ENCODE measurements at places on chromosomes 1 and 21.

DNA sequence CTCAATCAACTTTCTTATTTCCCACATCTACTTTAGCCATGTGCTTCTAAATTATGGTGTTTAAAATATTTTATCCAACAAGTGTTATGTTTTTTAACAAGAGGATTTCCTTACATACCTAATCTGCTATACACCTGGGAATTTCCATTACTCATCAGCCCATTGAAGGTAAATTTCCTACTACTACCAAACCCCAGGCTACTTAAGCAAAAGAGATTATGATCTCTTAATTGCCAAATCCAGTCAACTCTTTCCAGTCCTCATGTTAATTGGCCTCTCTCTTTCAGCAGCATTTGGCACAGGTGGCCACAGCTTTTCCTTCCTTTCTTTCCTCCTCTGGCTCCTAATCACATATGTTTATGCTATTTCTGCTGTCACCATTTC, 5.1 kb upstream of the C1orf162 start:
- no peak for DNase-seq

GRCh38 chr1:160576884-160577283, 2.4 kb downstream of the CD84 start:
- DNase-seq, result no peak

DNA sequence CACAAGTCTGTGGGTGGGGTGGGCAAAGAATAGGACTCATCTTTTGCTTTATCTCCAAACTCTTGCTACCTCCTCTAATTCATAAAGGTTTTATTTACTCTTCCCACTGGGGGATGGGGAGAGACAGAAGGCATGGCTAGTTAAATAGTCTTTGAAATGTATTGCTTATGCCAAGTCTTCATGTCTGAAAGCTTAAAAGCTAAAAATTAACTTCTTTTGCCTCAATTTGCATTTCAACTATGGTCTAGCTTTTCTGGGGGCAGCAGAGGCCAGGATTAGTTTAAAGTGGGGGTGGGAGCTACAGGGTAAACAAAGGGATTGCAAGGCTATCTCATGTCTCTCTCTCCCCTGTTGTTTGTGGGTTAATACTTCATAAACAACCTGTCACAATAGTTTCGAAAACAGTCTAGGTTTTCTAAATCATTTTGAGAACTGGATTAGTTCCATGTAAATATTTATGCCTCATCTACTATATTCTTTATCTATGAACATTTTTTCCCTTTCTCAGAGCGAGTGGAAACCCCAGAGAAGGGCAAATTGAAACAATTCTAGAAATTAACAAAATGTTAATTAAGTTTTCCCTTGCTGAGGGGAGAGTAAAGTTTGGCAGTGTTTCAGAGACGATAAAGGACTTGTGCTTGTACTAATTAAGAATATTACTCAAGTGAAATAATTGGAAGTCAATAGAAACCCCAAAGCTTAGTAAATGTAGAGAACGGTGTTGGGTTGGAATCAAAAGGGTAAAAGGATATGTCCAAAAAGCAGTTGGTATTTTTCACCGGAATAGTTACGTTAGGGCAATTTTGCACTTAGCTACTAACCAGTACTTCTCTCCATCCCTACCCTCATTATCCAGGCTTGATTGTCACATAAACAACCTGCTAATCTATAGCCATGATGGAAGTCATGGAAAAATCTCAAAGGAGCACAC, 182.2 kb downstream of the GIPC2 start:
- DNase-seq, result no peak

- no peak for DNase-seq
These were observed 23.9 kb downstream of the CHD1L start for GRCh38 chr1:147266381-147266780.

- no peak for DNase-seq
These were observed 134.6 kb upstream of the KCNK1 start for GRCh38 chr1:233479110-233479890.
